Stimulated activated CD4-positive, alpha-beta T cell treated with anti-CD3 and anti-CD28 coated beads, Interleukin-15, amount 100 ng/mL, for 1 hour (primary cell): ENCODE measurements at places on chromosomes 2 and 18.

GRCh38 chr18:7830468-7830867 is 263.4 kb downstream of the PTPRM start:
- no peak for DNase-seq

- DNase-seq = no peak
Measured at GRCh38 chr2:105262651-105263091, 21.1 kb downstream of the GPR45 start.

DNA sequence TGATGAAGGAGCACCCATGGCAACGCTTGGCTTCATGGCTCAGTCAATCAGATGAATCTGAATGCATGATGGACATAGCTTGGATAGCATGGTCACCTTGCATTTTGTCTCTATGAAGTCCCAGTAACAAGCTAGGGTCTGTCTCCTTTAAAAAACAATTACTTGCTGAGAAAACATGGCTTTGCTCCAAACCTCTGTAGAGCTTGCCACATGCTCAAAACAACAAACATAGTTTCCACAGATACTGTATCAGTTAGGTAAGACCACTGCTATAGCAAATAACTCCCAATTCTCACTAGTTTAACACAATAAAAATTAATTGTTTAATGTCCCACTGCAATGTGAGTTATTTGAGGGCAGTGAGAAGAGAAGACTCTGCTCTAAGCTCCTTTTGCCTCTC is 401.0 kb downstream of the IRS1 start:
- DNase-seq = no peak

DNA sequence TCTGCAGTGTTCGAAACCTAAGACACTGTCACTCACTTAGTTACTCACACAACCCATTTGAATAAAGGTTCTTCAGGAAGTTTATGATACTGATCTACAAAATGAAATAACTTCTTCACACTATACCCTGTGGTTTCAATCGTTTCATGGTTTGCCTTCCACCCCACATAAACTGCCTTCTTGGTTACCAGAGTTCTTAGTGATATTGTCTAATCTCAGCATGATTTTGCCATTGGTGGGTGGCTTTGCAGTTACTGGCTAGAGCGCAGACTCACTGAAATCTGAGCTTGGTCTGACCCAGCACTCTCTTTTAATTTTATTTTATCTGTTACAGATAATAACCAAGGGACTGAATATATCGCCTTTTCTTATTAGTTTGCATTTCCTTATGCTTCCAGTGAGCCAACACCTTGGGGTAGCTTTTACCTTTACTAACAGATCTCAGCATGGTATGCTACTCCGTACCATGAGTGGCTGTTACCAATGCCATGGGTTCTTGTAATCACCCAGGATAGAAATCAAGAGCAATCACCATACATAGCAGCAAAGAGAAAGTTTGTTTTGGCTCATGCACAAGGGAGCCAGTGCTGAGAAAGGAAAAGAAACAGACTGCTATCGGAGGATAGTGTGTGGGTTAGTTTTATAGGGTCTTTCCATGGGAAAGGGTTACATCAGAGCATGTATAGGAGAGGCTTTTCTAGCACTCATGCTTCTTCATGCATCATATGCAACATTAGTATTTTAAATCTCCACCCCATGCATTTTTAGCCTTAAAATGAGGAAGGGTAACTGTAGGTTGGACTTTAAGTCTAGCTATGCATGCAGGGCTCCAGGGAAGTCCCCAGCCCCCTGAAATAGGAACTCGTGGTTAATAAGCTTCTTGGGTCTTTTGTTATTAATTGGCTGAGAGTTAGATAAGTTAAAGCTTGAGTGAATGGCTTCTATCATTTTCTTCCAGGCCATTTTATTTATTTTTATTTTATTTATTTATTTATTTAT is 33.3 kb downstream of the ANXA4 start:
- no peak for DNase-seq

DNA sequence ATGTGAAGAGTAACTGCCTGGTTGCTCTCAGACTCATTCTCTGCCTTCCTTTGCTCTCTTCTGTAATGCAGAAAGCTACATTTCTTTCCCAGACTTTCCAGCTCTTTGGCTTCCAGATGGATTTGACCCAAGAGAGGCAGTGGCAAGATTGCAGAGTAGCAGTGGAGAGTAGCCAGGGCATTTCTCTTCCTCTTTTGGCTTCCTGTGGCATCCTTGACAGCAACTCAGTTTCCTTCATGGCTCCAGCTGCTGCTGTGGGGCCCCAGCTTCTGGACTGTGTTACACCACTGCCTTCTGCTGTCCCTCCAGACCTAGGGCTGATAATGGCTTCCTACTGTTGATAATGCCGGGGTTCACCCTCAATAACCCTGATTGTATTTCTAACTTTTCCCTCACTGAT is 469.4 kb upstream of the SPRED2 start:
- no peak for DNase-seq

GRCh38 chr2:24233321-24233720 is 58.5 kb downstream of the FAM228A start:
- no peak for DNase-seq

DNA sequence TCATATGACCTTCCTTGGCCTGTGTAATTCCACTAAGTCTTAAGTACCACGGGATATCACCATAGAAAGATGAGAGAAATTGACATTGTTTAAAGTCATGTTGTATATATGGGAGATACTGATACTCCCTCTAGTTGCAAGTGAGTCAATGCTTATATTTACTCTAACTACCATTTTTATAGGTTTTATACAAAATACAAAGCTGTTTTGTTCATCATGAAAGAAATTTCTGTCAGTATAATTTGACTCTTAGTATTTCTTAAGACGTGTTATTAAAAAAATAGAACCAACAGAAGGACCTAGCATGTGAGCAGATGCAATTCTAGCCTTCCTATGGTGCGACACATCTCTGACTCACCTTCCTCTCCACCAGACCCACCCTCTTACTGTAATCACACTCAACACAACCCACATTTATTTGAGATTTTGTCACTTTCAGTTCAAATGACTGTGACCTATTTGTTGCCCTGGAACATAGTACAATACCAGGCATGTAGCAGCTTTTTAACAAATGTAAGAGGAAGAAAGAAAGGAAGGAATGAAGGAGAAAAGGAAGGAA is 453.1 kb downstream of the CMPK2 start:
- no peak for DNase-seq

- DNase-seq = no peak
Measured at GRCh38 chr18:23073996-23074606, 61.2 kb upstream of the CABLES1 start.

GRCh38 chr2:43081131-43081765 is 145.2 kb downstream of the ZFP36L2 start:
- no peak for DNase-seq

DNA sequence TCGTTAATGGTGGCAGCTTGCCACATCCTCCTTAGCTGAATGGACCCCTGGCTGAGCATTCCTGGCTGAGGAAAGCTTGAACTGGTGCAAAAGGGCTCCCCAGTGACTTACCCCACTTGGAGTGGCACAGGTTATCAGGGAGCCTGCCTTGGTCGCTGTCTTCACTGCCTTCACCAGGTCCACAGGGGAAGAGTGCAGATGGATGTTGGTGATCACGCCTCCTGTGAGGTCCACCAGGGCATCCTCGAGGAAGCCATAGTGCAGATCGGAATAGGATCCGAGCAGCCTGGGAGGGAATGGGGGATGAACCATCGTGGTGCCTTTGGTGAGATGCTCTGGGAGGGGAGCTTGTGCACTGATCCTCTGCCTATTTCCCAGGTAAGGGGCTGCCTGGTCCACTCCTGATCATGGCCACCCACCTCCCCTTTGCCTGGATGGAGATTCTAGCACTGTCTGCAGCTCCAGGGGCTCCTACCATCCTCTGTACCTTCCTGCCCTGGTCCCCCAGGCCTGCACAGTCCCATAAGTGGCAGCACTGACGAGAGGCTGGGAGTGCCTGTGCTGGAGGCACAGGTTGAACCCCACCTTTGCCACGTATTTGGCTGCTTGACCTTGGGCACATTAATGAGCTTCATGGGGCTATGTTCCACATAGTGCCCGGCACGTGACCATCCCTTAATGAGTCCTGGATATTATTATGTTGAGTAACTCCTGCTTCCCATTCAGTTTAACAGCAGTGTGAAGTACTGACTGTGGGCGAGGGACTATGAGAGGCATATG is 43.0 kb downstream of the CAPN13 start:
- no peak for DNase-seq

- DNase-seq = no peak
Measured at GRCh38 chr2:43943809-43944452, 51.9 kb downstream of the LRPPRC start.

DNA sequence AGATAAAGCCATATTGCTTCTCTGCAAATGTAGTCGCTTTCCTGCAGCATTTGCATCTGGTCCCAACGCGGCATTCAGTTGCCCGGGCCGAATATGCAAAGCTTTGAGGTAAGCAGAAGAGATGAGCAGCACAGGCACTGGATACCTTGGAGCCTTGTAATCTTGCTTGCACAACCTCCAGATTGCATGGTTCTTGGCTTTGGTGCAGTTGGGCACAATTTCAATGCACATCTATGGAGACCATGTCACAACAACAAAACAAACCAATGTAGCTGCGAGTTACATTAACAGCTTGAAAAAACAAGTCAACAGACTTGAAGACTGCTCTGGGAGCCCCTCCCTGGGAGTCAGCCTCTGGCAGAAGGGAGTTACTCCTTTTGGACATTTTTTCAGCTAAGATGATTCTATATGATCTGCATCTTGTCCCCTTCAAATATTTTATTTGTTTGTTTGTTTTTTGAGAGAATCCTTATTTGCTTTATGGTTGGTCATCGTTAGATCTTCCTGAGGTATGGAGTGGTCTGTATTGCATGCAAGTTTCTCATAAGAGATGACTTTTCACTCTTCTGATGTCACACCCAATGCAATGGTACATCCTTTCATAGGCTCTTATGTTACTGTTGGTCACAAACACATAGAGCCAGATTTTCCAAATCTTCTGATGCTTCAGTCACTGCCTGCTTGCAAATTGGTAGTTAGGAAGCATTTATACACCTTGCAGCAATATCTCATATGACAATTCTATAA is 113.5 kb downstream of the EFEMP1 start:
- no peak for DNase-seq

GRCh38 chr2:28748176-28748575 is 3.5 kb upstream of the PPP1CB start:
- no peak for DNase-seq

GRCh38 chr2:192002418-192002817 is 155.5 kb upstream of the CAVIN2 start:
- no peak for DNase-seq

GRCh38 chr2:62803961-62804360 is 98.4 kb downstream of the EHBP1 start:
- DNase-seq = no peak

- DNase-seq = no peak
Measured at GRCh38 chr2:192157776-192158175, 37.0 kb downstream of the TMEFF2 start.

GRCh38 chr2:29114946-29115609 is at the start of gene CLIP4:
TSS of gene CLIP4 (plus strand) at chr2:29115415. CDS start at chr2:29121389, 5,974 bp downstream.
- peak; percentile 41 for DNase-seq

DNA sequence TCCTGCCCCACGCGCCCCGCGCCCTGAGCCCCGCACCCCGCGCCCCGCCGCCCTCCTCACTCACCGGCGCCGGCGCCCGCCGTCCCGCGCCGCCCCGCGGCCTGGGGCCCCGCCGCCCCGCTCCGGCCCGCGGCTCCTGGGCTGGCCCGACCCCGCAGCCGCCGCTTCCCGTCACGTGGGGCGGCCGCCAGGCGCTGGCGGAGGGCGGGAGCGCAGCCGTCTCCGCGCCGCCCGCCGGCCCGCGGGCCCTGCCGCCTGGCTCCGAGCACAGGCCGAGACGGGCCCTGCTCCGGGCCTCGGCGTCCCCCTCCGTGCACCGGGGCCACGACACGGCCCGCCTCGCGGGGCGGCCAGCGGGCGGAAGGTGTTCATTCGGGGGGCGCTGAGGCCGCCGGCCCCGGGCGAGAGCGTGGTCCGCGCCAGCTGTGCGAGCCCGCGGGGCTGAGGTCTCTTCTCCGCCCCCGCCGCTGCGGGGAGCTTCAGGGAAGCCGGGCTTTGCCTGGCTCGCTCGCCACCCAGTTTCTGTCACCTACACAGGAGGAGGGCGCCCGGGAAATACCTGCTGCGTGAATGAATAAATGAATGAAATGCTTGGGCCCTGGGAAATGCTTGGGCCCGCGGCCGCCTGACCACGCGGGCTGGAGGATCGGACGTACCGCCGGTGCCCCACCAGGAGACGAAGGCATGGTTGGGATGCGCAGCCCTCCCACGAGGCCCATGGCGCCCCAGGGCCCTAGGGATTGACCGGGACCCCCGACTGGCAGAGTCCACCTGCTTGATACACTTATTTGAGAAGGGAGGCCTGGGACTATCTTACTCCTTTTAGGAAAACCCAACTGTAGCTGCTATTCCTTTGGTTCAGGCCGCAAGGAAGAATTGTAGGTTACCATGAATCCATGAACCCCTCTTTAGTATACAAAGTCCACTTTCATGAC is at the start of gene TGFBRAP1:
TGFBRAP1 (minus strand) TSS at position 175 of the 935 bp plus-strand sequence. CDS start 21,434 bp downstream, outside the sequence.
- peak; percentile 22 for DNase-seq

GRCh38 chr2:9092383-9093282 is 89.1 kb upstream of the MBOAT2 start:
- no peak for DNase-seq

- DNase-seq = no peak
Measured at GRCh38 chr18:28404694-28405093, 227.8 kb upstream of the CDH2 start.

- DNase-seq = no peak
Measured at GRCh38 chr2:163612332-163612731, 123.5 kb downstream of the FIGN start.

DNA sequence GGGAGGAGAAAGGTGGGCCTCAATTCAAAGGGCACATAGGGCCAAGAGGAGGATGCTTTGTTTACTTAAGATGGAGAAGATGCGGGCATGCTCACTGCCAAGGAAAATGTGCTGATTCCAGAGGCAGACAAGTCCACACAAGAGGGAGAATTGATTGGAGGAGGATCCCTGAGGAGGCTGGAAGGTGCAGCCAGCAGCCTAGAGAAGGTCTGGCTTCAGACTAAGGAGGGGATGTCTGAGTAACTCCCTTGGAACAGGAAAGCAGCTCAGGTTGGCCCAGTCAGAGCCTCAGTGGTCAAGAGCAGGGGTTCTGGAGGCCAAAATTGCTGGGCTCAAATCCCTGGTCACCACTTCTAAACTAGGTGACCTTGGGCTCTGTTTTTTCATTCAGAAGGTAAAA is 265.5 kb upstream of the NCKAP5 start:
- DNase-seq = no peak

GRCh38 chr2:204842661-204843485 is 297.6 kb downstream of the PARD3B start:
- no peak for DNase-seq

GRCh38 chr2:134420259-134420658 is 166.4 kb downstream of the MGAT5 start:
- no peak for DNase-seq

DNA sequence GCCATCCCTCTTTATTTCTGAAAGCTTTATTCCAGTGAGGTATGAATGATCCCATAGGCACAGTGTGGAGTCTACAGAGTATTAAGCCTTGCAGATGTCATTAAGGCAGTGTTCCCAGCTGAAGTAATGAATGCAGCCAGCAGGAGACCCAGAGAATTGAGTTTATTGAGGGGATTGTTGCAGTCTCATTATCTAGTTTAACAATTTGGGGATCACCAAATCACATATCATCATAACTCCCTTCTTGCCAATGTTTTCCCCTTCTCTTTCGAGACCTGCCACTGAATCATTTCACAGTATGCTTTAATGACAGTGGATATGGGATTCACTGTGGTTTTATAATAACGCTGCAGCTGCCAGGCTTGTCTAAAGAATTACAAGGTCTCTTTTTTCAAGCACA is 249.3 kb upstream of the FSHR start:
- no peak for DNase-seq

GRCh38 chr2:235934059-235934773 is 234.0 kb downstream of the GBX2 start:
- DNase-seq = no peak
